Activated CD4-positive, alpha-beta T cell treated with anti-CD3 and anti-CD28 coated beads, Interleukin-2, amount 50 U/mL, for 1 hour (primary cell): ENCODE measurements at places on chromosomes 6 and 20.
A peak's percentile ranks its signal among the peaks of the same experiment; 100 is the strongest.

DNA sequence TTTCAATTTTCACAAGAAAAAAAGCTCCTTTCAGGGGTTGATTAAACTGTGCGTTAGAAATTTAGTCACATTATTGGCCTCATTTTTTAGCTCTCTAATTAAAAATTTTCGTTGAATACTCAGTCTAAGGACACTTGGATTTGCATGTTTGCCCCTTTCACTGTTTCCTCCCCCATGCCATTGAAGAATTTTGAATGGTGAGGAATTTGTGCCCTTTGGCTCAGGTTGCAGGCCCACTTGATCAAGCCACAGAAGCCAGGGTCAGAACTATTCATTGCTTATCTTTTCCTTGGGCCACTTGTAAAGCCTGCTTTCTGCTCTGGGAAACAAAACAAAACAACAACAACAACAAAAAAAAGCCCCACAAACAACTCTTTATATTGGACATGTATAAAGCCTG lies 12.2 kb downstream of the LIN28B start:
- no peak for DNase-seq

- no peak for DNase-seq
These were observed 134.2 kb upstream of the AGPAT4 start for GRCh38 chr6:161408041-161408440.

- peak; percentile 26 for DNase-seq
These were observed 304.9 kb upstream of the PRDM1 start for GRCh38 chr6:105781248-105781647.

GRCh38 chr6:15824811-15825210 lies 162.0 kb upstream of the DTNBP1 start:
- no peak for DNase-seq

DNA sequence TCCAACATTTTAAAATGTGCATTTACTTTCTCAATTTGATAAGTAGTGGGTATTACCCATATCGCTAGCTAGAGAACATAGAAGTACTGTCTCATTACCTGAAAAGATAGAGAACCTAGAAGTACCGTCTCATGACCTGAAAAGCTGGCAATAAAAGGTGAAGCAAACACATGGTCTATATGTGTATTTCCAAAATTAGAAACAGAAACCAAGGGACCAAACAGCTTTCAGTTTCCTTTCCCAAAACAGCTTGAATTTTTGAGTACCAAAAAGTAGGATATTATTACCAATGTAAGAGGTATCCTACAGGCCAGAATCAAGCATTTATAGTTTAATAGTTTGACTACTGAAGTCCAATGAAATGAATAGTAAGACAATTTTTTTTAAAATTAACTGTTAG lies 77.2 kb downstream of the KIF13A start:
- no peak for DNase-seq

- no peak for DNase-seq
These were observed 9.2 kb upstream of the RGS17 start for GRCh38 chr6:153140299-153140698.

- DNase-seq = no peak
These were observed 6.2 kb upstream of the TNFRSF6B start for GRCh38 chr20:63690003-63690897.

DNA sequence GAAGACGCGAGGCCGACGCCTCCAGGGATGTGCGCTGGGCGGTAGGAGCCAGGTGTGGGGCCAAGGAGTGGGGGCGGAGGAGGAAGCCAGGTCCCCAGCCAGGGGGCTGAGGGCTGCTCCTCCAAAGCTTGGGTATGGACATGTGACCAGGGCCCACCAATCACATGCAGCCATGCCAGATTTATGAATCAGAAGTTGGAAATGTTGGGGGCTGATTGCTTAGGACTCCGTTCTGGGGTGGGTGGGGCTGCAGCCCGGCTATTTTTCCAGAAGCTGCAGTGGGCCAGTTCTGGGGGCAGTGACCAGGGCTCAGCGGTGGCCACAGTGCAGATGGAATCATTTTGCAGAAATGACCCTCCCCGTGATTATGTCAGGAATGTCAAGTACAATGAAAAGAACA lies 96.0 kb downstream of the CEBPB start:
- DNase-seq = no peak

DNA sequence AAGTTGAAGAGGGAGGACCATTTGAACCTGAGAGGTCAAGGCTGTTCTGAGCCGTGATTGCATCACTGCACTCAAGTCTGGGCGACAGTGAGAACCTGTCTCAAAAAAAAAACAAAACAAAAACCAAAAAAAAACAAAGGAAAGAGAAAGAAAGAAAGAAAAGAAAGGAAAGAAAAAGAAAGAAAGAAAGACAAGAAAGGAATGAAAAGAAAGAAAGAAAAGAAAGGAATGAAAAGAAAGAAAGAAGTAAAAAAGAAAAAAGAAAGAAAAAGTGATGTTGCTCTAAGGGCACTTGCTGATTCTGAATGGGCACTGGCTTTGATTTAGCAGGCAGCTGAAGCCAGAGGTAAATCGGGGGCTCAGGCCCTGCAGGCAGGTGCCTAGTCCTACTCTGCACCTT lies 161.0 kb downstream of the MCHR2 start:
- no peak for DNase-seq

- no peak for DNase-seq
These were observed 19.4 kb upstream of the REPS1 start for GRCh38 chr6:139007428-139007827.

DNA sequence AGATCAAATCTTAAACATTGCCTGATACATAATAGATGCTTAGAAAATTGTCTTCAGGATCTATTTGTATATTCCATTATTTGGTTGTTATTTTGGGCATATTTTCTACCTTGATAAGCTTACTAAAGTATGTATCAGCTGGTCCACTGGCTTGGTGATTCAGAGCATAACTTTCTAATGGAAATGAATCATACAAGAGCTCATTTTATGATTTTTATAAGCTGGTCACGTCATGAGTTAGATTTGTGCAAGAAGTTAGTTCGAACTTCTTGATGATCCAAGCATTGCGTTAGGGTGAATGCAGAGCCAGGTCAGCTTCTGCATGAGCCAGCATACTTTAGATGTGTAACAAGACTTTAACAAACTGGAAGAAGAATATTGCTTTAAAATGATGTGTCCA lies 144.5 kb upstream of the FLRT3 start:
- no peak for DNase-seq

DNA sequence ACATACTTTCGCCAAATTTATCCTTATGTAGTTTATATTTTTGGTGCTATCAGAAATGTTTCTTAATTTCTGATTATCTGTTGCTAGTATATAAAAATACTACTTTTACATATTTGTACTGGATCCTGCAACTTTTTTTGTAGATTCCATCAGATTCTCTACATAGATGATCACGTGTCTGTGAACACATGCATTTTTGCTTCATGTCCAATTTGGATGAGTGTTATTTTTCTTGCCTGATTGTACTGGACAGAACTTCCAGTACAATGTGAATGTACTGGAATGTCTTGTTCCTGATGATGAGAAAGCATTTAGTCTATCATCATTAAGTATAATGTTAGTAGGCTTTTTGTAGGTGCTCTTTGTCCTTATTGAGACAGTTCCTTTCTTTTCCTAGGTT lies 25.0 kb upstream of the SSR1 start:
- no peak for DNase-seq

DNA sequence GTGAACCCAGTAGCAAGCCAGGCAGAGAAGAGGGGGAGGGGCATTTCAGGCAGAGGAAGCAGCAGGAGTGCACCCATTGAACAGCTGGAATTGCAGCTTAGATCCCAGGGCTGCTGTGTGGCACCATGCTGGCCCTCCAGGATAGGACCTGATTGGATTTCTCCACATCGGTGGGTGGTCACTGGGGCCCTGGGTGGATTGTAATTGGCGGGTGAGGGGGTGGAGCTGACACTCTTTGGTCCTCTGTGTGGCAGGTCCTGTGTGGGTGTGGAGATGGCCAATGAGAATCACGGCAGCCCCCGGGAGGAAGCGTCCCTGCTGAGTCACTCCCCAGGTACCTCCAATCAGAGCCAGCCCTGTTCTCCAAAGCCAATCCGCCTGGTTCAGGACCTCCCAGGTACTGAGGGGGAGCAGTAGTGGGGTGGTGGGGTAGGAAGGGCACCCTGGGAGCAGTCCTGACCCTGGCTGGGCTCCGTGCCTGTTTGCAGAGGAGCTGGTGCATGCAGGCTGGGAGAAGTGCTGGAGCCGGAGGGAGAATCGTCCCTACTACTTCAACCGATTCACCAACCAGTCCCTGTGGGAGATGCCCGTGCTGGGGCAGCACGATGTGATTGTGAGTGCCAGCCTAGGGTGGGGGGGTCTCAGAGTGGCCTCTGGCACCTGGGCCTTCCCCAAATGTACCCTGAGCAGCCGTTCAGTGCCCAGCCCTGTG lies 4.4 kb downstream of the PCIF1 start:
- no peak for DNase-seq

GRCh38 chr6:34114695-34115402 lies 31.0 kb downstream of the GRM4 start:
- no peak for DNase-seq

DNA sequence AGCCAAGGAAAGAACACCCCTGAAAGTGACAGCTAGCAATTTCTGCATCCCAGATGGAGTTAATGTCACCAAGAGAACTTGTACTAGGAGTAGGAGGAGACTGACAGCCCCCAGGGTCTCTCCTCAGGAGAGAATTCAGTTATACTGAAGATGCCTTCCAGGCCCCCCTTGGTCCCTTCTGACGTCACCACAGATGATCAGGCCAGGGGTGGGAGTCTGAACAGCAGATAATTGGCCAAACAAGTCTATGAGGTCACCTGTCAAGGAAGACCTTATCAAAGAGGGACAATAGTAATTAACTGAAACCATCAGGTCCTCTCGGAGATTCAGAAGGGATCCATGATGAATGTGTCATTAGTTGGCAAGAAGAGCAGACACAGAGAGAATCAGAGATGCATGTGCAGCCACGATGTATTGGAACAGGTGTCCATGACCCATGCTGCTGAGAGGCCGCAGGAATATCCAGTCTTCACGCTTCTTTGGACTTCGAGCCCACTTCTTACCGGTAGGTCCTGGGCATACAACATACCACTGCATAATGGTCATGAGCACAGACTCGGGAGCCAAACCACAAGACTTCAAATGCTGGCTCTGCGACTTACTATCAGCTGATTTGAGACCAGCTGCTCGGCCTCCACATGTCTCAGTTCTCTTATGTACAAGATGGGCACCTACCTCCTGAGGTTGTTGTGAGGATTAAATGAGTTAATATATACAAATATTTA lies 10.2 kb downstream of the TRIM10 start:
- no peak for DNase-seq

GRCh38 chr6:72579865-72580264 lies 42.0 kb upstream of the KCNQ5 start:
- no peak for DNase-seq

GRCh38 chr6:73394577-73395354 lies at the start of gene DDX43:
Gene DDX43 (plus strand): TSS chr6:73394828. CDS start chr6:73394906, 78 bp downstream.
- peak; percentile 35 for DNase-seq

DNA sequence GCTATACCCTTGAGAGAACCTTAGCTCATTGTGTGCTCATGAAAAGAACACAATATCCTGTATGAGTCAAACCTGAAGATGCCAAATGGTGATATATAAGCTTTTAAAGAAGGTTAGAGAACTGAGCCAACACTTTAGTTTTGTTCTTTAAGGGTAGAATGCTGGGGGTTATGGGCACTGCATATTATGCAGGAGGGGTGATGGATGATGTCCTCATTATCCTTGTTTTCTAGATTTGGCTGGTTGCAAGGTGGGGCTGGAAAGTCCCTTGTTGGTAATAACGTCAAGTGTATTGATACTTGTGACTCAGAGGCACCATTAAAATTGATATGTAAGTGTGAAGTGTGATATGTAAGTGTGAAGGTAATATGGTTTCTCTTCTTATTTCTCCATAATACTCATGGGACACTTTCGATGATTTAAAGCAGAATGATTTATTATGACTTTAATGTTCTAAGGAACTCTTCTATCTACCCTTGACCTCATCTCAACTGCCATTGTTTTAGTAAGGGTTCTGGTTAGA lies 113.7 kb upstream of the DTNBP1 start:
- DNase-seq = no peak

DNA sequence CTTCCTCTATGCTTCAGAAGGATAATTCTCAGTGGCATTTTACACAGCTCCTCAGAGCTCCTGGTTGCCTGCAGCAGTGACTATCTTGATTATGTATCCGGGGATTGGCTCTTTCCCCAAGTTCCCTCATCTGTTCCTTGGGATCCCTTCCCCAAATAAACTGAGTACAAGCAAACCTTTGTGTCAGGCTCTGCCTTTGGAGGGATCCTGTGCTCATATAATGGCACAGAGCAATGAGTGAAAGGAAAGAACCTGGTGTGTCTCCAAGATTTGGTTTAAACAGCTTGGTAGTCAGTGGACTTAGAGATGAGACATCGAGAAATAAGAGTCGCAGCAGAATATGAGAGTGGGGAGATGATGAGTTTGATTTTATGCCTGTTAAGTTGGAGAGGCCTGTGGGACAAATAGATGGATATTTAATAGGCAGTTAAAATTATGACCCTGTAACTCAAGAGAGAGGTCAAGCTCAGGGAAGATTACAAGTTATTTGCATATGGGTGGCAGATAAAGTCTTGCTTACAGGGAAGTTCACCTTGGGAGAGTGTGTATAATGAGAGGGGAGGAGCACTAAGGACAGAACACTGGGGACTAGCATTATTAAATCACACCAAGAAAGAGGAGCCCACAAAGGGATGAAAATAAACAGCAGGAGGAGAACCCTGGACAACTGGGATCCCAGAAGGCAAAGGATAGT lies 44.1 kb upstream of the GCLC start:
- DNase-seq = no peak

DNA sequence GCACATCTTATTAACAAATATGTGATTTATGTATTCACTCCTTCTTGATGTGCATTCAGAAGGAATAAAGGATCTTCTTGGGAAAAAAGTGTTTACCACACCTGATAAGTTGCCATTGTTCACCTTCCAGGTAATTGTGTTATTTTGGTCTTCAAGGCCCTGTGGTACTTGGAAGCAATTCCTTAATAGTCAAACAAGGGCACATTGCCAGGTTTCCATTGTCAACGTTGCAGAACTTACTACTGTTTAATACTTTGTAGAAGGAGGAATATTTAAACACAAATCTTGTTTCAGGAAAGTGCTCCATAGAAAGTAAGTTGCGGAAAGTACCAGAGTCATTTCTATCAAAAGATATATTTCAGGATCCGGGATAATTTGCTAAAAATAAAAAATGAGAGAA lies 129.5 kb upstream of the SGK1 start:
- no peak for DNase-seq

- DNase-seq = no peak
These were observed 166.4 kb downstream of the ADAT2 start for GRCh38 chr6:143283887-143284645.
